ENCODE measurements at places on chromosomes 7 and 10.

DNA sequence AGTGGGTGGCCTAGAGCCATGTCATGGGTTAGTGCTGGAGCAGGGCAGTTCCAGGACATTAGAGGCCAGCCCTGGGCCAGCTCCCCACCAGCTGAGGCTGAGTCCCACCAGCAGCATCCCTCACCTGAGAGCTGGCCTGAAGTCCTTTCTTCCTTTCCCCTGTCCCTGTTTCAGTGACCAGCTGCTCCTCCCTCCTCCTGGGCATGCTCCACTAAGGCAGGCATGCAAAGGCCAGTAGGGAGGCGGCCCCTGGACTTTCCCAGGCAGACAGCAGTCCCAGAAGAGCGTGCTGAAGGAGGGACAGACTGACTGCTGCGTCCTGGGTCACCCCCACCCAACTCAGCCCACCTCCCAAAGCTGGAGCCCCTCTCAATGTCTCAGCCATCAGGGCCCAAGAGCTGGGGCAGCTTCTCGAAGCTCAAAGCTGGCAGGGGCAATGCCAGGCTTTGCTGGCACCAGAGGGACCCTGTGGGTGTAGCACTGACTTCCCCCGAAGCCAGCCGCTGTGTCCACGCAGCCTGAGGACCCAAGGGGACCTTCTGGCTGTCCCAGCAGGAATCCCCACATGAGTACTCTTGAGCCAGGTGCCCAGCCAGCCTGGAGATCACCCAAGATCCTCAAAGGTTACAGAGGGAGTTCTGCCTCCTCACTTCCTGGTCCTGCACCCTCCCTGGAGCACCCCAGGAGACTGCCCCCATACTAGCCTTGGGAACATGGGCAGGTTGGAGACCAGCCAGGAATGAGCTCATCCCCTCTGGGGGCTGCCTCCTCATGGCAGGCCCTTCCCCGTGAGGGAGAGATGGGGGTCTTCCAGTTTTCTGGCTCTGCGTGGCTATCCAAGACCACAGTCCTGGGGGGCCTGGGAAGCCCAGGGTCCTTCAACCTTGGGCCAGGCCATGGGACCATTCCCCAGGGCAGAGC is 35.2 kb upstream of the RET start:
- DNase-seq, result no peak

DNA sequence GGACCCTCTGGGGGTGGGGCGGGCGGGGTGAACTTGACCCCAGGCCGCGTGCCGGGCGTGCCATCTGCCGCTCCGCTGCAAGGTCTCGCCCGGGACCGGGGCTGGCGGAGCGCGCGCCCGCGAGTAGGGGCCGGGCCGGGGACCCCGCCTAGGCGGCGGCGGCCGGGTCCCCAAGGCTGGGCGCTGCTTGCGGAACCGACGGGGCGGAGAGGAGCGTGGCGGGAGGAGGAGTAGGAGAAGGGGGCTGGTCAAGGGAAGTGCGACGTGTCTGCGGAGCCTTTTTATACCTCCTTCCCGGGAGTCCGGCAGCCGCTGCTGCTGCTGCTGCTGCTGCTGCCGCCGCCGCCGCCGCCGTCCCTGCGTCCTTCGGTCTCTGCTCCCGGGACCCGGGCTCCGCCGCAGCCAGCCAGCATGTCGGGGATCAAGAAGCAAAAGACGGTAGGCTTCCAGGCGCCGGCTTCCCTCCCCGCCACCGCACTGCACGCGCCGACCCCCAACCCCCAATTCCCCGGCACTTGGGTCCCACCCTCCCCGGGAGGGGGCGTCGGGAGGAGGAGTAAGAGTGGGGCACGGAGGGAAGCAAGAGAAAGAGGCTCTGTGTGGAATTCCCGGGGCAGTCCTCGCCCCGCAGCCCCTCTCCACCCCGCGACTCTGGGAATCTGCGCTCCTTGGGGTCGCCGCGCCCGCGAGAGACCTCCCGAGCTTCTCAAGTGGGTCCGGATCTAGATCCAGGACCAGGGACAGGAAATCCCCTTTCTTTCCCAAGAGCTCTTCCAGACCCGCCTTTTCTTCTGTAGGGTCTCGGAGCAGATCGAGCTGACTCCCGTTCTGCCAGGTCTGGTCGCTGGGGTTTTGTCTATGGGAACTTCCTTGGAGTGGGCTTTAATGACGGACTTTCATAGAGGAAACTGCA is at the start of gene PAPSS2:
PAPSS2 (plus strand) TSS at position 308 of the 913 bp plus-strand sequence; CDS start at position 412, 104 bp downstream.
- peak; percentile 5 for DNase-seq

GRCh38 chr7:10815546-10815945 is 158.1 kb upstream of the PHF14 start:
- no peak for DNase-seq

DNA sequence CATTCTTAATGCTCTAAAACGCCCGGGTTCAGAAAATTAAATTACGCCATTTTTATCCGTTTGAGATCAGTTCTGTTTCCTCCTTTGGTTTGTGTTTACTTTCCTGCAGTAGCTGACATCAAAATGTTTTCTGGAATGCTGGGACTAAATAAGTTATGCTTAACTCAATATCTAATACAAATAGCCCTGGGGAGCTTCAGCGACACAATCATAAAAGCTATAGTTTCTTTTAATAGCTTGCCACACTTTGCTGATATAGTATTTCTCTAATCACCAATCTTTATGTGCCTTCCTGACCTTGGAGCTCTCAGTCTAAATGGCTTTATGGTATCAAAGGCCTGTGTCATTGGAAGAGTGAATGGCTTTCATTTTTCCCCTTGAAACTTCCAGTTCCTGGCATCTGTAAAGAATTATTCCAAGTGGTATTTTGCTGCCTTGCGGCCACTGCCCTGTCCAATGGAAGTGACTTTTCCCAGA is 202.7 kb downstream of the HDAC9 start:
- DNase-seq, result no peak

- DNase-seq, result no peak
Measured at GRCh38 chr7:88449410-88449809, 142.7 kb upstream of the STEAP4 start.

- DNase-seq, result no peak
Measured at GRCh38 chr10:101558204-101558603, 29.9 kb downstream of the POLL start.

DNA sequence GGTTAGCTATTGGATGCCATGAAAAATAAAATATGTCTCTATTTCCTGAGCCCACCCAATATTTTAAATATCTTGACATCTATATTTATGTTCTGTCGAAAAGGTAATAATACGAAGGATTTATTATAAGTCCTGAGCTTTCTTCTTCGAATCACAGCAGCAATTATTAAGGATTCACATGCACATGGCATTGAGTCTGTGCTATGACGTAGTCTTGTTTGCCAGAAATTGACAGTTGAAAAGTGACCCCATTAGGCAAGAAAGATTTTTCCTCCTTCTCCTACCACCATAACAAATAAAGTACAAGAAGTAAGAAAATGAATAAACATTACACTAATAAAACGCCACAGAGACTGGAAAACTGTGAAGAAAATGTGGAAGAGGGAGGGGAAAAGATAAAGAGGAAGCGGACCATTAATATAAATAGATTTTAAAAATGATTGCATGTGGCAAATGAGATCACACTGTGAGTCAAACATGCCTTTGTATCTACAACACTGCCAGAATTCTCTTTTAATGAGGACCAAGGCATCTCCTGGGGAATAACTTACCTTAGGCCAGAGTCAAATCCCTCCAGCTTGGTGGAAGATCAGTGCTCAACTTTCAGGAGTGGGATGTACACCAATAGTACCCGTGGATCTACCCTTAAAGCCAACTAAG is 21.6 kb downstream of the FZD1 start:
- no peak for DNase-seq

- DNase-seq, result no peak
Measured at GRCh38 chr7:74254858-74255379, 720 bp upstream of the RFC2 start.

GRCh38 chr7:156773966-156774365 is 119.0 kb downstream of the LMBR1 start:
- no peak for DNase-seq

DNA sequence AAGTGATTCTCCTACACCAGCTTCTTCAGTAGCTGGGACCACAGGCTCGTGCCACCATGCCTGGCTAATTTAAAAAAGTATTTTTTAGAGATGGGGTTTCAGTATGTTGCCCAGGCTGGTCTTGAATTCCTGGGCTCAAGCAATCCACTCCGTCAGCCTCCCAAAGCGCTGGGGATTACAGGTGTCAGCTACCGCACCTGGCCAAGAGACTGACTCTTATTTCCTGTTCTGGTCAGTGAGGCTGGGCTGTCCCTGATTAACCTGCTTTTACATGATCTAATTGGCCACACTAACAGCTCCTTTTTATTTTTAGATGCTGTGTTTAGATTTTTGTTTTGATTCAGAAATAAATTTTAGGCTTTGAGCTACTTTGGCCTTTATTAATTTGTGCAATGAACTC is 203.9 kb downstream of the NXPH1 start:
- DNase-seq, result no peak

- no peak for DNase-seq
Measured at GRCh38 chr10:103491729-103492364, 1.7 kb upstream of the NEURL1 start.

DNA sequence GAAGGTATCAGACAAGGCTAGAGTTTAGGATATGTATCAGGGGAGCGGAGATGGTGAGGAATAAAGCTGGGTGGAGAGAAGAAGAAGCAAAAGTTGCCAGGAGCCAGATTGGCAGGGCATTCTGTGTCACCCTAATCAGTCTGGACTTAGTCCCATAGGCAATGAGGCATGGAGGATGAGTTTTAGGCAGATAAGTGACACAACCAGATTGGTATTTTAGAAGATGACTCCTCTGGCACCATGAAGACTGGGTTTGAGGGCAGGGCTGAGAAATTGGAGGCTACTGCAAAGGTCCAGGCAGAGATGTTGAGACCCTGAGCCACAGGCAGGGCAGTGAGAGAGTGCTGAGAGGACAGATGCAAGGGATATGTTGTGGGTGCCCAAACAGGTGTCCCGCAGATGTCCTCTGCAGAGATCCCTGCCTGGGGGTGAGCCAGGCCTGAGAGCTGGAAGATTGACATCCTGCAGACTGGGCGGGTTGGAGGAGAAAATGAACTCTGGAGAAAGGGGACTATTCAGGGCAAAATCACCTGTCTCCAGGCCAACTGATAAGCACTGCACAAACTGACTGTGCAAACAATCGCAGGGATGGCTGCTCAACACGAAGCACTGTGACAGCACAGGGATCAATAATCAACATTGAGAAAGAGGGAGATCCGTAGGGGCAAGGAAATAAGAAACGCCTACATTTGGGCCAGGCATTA is 11.9 kb upstream of the HABP2 start:
- no peak for DNase-seq

DNA sequence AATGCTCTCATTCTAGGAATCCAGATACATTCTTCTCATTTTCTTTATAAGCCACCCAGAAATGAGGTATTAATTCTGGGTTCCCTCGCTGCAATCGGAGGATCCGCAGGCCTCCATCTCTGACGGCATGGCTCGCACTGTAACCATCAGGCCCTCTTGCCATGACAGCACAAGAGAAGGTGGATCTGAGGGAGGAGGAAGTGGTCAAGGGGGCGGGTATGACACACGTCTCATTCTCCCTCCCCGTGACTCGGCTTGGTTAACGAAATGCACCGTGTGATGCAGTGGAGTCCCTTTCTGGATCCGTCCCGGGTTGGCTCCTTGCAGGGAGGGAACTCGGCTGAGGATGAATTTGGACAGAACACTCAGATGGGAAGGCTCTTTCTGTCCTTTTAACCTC is 280.2 kb downstream of the TCERG1L start:
- DNase-seq, result no peak

- no peak for DNase-seq
Measured at GRCh38 chr7:17302575-17303142, 4.2 kb downstream of the AHR start.

DNA sequence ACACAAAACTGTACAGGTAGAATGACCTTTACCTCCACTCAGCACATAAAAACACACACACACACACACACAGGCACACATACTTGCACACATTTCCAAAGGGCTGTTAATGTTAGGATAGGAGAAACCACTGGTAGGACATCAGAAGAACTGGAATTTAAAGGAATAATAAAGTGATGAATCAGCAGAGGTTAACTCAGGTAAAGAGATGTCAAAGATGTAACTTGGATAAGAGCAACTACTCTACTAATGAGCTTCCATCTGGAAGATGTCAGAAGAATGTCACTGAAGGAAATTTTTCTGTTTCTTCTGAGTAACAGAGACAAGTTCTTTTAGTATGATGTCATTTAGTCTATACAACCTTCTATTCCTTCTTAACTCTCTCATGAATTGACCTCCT is 26.4 kb upstream of the GPR37 start:
- DNase-seq, result no peak

DNA sequence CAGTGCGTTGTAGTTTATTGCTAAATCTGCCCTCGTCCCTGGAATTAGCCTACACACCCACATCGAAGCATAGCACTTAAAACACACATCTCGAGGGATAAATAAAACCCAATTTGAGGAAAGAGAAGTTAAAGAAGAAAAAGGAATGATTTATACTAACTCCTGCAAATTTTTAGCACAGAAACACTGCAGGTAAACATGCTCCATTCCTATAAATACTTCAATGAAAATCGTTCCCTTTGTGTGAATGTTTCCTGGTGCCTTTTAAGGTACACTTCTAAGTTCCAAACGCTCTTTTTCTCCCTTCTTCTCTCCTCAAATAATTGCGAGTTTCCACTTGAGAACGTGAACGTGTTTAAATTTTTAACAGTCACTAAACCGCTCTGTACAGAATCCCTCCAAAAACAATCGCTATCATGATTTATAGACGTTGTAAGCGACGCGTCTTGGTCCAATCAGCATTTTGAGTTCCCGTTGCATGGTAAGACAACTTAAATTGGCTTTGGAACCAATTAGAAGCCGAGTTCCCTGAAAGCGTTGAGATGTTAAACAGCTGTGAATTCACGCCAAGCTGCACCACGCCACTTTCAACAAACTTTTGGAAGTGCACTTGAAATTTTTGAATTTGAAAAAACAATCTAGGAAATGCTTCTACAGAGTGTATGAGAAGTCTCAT is 12.5 kb upstream of the EBLN1 start:
- DNase-seq, result no peak

DNA sequence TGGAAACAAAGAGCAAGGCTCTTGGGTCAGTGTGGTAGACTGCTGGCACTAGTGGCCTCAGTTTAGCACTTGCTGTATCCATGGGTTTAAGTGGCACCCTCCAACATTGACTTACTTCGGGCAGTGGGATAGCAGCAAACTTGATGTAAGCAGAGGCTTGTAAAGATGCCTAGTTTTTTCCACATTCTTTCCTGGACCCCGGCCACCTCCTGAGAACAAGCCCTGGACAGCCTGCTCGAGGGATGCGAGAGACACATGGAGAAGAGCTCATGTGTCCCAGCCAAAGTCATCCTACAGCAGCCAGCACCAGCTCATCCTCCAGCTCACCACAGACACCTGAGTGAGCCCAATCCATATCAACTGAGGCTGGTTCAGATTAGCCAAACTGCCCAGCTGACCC is 142.7 kb upstream of the PCBD1 start:
- DNase-seq, result no peak

GRCh38 chr10:46223626-46224413 is 63.0 kb upstream of the ANTXRL start:
- DNase-seq, result no peak
